ENCODE measurements at places on chromosomes 4 and X.

DNA sequence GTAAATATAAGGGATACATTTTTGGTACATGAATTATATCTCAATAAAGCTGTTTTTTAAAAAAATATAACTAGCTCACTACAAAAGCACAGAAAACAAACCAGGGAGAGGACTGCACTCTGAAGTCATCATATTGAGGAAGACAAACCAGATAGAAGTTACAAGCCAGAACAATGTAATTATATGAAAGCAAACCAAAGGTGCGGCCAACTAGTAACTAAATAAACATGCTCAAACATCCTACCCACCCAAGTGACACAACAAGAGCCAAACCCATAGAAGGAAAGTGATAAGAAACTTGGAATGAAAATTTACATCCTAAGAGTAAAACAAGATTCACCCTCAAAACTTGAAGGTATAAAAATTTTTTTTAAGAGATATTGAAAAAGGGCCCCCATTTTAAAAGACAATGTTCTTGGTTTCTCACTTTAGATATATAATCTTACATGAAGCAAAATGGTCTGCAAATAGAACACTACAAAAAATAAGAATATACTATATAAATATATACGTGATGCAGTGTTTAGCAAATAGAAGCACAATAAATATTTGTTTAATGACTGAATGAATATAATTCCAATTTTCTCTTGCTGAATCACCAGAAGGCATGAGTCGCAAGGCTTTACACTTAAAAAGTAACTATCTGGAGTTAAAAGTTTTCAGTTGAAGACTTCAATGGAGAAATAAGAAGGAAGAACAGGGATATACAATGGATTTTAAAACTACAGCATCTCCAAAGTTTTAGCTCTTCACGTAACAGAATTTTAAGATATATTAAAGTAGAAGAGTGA is 4.0 kb upstream of the SH3D19 start:
- no peak for DNase-seq

GRCh38 chrX:48890296-48890925 is 7.2 kb downstream of the TIMM17B start:
- DNase-seq = no peak

DNA sequence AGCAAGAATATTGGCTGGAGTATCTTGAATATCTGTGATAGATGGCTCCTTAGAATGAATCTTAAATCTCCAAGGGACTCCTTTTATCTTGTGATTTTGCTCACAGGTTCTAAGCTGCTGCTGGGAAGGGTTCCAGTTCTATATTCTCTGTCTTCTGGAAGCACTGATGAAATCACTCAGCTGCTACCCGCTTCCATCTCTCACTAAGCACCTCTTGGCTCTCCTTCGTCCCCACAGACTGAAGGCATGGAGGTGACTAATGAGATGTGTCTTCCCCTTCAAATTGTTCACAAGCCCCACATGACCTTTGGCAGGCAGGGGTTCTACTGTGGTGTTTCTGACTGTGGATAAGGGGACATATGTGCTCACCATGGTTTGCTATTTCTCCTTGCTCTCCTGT is 75.9 kb downstream of the C4orf51 start:
- DNase-seq = no peak

DNA sequence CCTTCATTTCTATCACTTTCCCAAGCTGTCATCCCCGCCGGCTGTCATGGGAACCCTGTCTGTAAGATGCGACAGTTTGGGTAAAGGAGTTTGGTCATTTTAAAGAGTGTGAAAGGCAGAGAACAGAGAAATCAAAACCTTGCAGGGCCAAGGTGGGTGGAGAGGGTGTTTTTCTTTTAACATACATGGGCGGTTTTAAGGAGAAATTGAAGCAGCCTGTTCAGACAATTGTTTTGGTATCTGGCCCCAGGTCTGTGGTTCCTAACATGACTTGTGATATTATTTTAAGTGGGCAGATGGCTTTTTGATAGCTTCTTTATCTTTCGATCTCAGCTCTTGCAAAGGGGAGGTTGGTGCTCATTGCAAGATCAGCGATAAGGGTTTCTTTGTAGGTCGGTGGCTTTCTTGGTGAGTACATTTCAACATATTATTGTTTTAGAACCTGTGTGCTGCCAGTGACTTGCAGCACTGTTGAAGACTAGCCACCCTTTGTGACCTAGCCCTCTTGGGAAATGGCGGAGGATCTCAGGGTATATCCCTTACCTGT is 3.7 kb downstream of the PPP1R3F start:
- DNase-seq = no peak

DNA sequence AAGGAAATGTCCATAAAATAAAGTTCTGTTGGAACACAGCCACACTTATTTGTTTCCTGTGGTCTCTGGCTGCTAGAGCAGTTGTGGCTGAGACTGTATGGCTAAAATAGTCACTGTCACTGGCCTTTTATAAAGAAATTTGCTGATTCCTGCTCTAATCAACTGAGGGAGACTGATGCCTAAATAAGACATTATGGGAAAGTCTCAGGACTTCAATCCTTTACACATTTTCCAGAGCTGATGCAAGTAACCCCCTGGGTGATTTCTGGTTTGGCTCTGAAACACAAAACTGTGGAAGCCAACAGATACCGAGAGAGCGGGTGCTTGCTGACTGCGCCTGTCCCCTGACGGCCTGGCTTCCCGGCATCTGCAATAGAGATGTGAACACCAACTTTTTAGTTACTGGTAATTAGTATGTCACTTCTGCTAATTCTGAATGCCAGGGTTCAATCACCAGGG is 64.0 kb downstream of the POLR2B start:
- no peak for DNase-seq

DNA sequence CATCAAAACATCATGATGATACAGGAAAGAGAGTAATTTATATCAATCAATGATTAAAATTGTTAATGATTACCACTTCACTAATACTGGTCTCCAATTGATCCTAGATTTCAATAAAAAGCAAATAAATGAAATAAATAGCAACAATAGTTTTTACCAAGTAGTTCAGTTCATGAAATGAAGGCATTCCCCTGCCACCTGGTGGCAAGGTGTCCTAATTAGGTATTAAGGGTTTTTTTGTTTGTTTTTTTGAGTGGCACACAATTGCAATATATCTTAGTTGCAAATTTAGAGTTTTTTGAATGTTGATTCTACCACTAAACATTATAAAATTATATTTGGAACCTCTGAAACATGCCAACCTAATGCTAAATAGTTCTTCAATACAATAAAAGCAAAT is 157.4 kb upstream of the PDE5A start:
- no peak for DNase-seq

GRCh38 chr4:127698789-127699200 is 31.4 kb upstream of the SLC25A31 start:
- no peak for DNase-seq

- DNase-seq = no peak
Observed at GRCh38 chr4:14659286-14659685, 343.0 kb upstream of the CPEB2 start.

- DNase-seq = no peak
Observed at GRCh38 chrX:53239474-53239873, 14.5 kb upstream of the KDM5C start.

DNA sequence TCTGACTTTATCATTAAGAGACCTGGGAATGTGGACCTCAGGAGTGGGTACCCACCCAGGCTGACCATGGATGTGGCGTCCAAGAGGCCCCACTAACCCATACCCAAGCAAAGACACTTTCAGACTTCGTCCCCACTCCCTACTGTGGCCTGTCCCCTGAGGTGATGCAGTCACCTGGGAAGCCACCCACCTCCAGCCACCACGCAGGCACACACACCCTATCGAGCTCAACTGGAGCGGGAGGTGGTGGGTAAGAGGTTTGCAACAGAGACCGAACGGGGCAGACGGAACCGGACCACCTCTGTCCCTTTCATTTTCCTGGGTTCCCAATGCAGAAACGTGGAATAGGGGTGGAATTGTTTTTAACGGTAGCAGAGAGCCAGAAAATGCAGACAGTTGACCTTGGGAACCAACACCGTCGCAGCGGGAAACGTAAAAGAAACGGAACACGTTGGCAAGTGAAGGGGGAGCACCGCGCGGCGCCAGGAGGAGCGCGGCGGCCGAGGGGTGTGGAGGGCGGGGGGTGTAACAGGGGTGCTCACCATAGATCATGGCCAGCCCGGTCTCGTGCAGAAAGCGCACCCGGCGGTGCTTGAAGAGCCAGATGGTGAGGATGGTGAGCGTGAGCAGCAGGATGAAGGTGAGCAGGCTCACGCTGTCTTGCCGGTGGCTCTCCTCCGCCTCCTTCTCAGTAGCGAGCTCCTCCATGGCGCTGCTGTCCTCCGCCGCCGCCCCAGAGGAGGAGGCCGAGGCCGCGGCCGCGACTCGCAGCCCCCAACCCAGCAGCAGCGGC is 559 bp downstream of the SLC9A7 start:
- DNase-seq = no peak

DNA sequence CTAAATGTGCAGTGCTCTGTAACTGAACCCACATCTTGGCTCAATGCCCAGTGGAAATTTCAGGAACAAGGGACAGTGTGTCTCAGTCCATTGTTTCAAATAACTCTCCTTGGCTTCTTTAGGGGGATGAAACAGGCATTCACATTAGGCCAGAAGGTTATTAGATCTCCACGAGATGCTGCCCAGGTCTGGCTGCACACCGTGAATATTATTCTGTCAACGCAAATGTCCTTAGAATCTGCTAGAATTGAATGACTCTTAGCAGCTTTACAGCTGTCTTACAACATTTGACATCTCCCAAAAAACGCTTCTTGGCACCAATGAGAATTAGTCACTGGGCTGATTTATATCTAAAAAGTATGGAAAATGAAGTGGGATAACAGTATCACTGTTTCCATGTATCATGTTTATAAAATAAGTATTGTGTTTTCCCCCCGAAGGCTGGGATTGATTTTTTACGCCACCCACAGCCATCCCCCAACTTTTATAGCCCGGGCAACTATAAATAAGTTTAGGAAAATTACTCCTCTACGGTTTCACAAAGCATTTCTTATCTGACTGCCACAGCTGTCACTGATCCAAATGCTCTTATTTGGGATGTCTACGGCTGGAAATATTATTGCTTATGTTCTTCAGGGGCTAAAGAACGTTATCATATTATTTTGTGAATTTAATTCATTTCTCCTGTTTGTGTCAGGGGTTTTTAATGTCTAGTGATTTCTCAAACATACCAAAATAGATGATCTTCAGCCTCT is 559.7 kb upstream of the FAT1 start:
- DNase-seq = no peak

DNA sequence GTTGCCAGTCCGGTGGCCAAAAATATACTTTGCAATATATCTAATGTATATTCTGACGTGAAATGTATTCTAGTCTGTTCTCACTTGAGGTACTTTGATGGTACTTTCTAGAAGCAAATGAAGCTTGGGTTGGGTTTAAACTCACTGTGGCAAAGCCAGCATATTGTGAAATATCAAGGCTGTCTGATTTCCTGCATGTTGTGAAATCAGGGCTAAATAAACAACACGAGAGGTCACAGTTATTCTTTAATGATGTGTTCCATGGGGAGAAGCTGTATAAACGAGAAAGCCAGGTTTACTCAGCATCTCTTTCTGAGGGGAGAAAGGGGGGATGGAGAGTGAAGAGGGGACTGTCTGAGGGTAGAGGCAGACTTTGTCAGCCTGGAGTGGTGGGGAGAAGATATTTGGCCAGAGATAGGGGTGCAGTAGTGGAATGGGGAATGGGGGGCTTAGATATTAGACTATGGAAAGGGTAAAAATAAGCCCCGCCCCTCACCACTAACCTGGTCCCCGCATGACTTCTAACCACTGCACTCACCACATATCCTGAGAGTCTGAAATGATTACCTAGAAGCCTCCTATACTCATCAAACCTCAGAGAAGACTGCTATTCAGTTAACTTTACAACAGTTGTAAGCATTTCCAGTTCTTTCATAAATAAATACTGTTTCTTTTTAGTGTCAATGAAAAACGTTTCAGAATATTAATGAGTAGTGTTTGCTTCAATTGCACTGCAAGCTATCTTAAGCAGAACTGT is 5.9 kb upstream of the SCARB2 start:
- DNase-seq = no peak

GRCh38 chr4:136934601-136935000 is 597.7 kb downstream of the PCDH18 start:
- DNase-seq = no peak

DNA sequence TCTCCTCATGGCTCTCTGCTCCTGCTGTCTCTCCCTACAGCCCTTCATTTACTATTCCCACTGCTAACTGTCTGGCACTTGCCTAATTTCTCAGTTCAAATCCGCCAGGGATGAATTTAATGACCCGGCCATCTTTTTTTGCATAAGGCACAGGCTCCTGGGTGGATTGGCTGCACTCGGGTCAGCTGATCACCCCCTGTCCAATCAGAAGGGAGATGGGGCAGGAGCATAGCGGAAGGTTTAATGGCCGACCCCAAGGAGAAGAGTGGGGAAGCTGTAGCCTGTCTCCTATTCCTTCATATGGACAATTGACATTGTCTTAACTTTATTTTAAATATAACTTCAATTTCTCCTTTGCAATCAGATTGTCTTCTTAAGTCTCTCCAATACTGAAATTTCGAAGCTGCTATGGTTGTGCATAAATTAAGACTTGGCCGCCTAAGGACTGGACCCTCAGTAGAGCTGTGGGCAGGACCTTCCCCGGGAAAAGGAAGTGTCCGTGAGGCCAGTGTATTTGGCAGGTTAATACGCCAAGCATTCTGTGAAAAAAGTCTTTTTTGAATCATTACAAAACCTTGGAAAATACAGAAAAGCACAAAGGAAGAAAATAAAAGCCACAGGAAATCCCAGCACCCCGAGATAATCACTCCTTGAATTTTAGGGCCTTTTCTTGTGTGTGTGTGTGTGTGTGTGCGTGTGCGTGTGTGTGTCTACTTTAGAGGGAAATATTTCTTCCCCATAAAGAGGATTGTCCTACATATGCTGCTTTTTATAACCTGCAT is 55.5 kb downstream of the SMIM20 start:
- no peak for DNase-seq

GRCh38 chr4:76801621-76802235 is 96.2 kb downstream of the SOWAHB start:
- peak; percentile 4 for DNase-seq

DNA sequence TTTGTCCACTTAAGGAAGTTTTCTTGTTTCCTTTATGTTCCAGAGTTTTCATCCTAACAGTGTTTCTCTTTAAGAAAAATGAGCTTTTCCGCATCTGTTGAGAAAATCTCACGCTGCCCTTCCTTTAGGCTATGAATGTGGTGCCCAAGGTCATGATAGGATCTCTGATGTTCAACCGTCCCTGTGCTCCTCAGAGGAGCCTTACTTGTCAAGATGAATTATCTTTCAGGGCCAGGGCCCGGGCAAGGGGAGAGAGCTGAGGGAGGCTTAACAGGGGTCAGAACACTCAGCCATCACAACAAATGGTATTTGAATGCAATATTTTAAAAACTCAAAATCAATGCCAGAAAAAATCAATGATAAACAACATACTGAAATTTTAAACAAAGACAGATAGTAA is 6.2 kb upstream of the NELFA start:
- DNase-seq = no peak

DNA sequence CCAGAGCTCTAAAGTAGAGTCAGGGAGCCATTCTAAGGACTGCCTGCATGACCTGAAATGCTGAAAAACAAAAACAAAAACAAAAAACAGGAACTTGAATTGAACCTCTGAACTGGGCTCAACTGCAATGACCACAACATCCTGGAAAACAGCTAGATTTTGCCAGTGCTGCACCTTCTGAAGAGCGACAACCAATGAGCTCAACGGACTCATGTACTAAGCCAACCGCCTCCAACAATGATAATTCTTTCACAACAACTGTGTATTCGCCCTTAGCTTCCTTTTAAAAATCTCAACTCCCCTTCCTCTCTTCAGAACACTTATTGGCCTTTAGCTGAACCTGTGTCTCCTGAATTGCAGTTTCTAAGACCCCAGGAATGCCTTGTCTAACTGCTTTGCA is 69.8 kb downstream of the HAUS3 start:
- no peak for DNase-seq

- no peak for DNase-seq
Observed at GRCh38 chr4:15910155-15910940, 28.2 kb downstream of the FGFBP1 start.
